ENCODE measurements at places on chromosomes 3 and 15.
A peak's percentile ranks its signal among the peaks of the same experiment; 100 is the strongest.

DNA sequence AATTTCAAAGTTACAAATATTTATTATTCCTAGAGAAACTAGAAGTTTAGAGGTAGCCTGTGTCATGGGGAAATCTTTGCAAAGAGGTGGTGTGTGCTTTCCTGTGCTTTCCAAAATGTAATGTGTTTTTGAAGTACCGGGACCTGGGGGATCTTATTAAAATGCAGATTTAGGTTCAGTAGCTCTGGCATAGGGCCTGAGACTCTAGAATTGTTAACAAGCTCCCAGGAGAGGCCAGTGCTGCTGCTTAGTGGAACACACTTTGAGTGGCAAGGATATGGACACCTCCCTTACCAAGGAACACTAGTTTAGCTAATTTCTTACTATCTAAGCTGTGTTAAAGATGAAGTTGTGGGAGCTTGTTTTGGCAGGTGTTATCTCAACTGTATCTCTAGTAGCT, 428.9 kb downstream of the VGLL3 start:
- no peak for DNase-seq

DNA sequence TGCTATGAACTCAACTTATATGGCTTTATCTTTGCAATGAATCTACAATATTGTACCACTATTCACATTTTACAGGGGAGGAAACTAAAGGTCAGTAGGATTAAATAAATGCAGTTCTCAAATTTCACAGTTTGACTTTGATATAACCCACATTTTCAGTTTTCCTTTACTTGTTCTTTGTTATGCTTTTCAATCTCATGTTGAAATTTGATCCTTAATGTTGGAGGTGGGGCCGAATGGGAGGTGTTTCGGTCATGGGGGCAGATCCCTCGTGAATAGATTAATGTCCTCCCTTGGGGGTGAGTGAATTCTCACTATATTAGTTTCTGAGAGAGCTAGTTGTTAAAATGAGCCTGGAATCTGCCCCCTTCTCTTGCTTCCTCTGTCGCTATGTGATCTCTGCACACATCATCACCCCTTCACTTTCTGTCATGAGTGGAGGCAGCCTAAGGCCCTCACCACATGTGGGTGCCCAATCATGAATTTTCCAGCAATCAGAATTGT, 44.7 kb downstream of the CD200 start:
- no peak for DNase-seq

- no peak for DNase-seq
These were observed 85.7 kb upstream of the MYZAP start for GRCh38 chr15:57505949-57506391.

DNA sequence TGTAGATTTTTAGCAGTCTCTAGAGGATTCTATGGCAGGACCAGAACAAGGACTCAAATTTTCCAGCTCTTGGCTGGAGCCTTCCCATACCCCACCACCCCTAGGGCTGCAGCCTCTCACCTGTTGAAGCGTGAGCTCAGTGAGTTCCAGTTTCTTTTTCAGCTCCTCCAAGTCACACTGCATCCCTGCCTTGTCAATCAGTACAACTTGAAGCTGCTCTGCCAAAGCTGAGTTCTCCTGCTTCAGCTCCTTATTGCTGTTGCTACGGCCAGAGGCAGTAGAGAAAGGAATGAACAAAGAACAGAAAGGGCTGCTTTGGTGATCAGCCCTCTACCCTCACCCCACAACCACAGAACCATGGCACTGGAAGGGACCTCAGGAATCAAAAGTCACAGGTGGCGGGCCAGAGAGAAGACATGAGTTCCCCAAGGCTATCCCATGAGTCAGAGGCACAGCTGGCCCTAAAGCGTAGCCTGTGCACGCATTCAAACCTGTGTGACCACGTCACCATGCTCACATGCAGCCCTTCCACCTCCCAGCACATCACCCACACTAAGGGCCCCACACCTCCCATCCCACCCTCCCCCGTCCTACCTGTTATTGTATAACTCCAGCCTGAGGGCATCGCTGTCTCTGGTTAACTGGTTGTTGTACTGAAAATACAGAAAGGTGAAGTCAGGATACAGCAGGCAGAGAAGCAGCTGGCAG, 83.3 kb upstream of the C2CD4B start:
- no peak for DNase-seq

- DNase-seq, result no peak
These were observed 51.8 kb upstream of the ANKRD34C start for GRCh38 chr15:79230766-79231165.

DNA sequence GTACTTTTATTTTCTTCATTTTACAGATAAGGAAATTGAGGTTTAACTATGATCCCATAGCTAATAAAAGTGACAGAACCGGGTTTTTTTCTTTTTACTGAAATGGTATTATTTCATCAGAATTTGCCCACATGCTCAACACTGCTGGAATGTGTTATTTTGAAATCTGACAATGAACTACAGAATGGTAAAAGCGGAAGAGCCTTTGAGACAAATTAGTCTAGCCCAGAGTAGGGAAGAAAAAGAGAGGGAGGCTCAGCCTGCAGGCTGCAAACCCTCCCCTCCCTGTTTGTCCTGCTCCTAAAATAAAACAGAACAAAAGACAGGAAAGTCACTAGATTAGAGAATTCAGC, 100.3 kb upstream of the LIPC start:
- no peak for DNase-seq

GRCh38 chr15:39269352-39269751, 311.5 kb upstream of the THBS1 start:
- DNase-seq, result no peak

DNA sequence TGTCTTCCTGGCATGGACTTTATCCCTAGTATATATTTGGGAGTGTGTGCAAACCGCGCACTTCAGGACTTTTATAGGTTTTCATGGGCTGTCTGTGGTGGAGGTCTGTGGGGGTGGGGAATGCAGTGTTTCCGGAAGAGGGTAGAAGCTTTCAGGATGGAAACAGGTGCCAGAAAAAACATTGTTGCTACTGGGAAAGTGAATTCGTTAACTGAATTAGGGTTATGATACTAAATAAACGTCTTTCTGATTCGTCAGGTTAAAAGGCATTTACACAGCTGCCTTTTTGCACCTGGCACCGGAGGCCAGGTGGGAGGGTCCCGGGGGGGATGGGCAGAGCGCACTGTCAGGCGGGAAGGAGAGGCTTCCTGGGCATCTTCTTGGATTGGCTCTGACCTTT, 62.1 kb downstream of the SLCO3A1 start:
- DNase-seq, result no peak

DNA sequence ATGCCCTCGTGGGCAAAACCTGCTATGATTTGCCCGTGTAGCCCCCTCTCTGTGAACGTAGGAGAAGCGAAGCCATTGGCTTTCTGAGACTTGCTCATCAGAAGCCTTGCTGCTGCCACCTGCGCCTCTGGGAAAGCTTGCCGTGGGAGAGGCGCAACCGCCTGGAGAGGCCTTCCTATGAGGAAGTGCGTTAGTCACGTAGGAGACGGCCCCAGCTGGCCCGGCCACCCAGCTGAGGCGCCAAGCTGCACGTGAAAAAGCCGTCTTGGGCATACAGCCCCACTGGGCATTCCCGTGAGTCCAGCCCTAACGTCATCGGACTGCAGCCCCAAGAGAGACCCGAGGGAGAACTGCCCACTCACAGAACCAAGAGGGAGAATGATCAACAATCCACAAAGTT, 49.1 kb upstream of the TJP1 start:
- DNase-seq, result no peak

- DNase-seq, result no peak
These were observed 149.9 kb downstream of the FOXP1 start for GRCh38 chr3:71433631-71434030.

GRCh38 chr3:138059261-138059660, 49.3 kb downstream of the CLDN18 start:
- no peak for DNase-seq

GRCh38 chr3:81027344-81027743, 734.1 kb downstream of the GBE1 start:
- no peak for DNase-seq

DNA sequence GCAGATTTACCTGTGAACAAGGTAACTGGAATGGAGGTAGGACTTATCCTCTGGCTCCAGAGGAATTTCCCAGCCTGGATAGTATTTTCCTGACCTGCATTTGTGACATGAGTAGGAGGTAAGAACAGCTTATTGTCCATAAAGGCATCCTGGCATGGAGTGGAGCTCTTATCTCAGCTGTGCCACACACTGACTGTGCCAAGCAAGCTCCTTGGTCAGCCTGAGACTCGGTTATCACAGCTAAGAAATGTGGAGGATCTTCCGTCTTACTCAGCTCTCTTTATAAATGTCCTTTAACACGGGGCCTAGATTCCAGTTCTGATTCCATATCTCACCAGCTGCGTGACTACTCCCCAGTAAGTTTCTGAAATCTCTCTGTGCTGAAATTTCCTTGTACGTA, 38.9 kb downstream of the SLCO3A1 start:
- no peak for DNase-seq

DNA sequence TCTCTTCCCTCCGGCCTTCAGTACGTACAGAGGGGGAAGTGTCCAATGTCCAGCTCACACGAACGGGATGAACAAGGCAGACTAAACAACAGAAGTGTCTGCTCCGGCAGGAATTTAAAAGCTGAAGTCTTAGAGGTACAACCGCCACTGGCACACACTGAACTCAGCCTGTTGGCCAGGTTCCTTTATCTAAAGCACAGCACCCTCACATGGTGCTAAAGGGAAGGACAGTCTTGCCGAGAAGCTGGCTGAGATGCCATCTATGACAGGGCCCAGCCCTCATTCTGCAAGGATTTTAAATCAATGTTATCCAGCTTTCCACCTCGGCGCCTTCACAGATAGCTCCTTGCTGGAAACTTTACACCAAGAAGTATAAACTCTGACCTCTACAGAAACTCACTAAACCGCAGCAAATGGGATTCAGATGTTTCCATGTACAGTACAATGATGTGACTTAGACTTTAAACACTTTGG, 2.8 kb downstream of the ADAMTS17 start:
- DNase-seq, result peak; percentile 81

- DNase-seq, result no peak
These were observed 103.6 kb downstream of the FNDC3B start for GRCh38 chr3:172142864-172143451.

DNA sequence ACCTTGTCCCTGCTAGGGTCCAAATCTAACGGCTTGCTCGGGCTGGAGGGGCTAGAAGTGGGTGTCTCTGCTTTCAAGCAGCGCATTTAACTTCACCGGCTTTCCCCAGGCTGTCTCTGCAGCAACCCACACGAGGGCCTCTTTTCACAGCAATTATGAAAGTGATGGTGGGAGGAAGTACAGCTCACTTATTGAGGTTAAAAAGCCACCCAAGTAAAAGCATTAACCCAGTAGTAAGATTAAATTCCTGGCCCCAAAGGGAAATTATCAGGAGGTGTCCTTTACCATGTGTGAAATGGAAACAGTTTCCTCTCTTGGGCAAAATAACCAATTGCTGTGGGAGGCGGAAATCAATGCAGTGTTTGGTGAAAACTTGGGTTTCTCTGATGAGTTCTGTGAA, 41.1 kb downstream of the NGRN start:
- peak; percentile 68 for DNase-seq

DNA sequence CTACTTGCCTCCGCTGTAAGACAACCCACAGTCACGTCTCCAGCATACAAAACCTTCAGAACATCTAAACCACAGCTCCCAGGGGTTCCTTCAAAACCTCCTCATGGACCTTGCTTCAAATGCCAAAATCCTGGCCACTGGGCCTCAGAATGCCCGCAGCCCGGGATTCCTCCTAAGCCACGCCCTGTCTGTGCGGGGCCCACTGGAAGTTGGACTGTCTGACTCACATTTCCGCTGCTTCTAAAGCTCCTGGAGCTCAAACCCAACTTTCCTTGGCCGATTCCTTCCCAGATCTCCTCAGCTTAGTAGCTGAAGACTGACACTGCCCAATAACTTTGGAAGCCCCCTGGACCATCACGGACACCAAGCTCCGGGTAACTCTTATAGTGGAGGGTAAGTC, 17.9 kb upstream of the OR5H6 start:
- DNase-seq, result no peak

GRCh38 chr3:23162934-23163333, 40.2 kb upstream of the UBE2E2 start:
- DNase-seq, result no peak

- no peak for DNase-seq
These were observed 22.0 kb upstream of the MUC20 start for GRCh38 chr3:195698647-195699387.

GRCh38 chr3:50254577-50255250, 14.2 kb upstream of the SEMA3B start:
- DNase-seq, result no peak

DNA sequence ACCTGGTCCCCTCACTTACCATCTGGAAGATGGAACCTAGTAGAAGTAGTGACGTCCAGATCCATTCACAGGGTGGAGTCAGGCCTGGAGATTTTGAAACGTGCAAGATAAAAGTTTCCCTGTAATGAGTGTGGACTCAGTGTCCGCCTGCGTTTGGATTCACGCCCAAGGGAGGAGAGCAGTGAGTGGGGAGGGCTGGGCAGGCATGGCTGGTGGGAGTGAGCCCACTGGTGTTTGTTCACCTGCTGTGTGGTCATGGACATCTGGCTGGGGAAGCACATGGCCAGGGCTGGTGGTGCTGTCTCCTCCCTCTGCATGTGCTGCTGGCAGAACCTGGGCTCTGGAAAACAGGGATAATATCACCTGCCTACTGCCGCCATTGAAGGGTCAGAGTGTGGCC, 37.0 kb downstream of the RLBP1 start:
- no peak for DNase-seq

GRCh38 chr3:179376474-179376873, 29.0 kb downstream of the MFN1 start:
- DNase-seq, result no peak

GRCh38 chr3:197362081-197362480, 63.7 kb upstream of the DLG1 start:
- no peak for DNase-seq

DNA sequence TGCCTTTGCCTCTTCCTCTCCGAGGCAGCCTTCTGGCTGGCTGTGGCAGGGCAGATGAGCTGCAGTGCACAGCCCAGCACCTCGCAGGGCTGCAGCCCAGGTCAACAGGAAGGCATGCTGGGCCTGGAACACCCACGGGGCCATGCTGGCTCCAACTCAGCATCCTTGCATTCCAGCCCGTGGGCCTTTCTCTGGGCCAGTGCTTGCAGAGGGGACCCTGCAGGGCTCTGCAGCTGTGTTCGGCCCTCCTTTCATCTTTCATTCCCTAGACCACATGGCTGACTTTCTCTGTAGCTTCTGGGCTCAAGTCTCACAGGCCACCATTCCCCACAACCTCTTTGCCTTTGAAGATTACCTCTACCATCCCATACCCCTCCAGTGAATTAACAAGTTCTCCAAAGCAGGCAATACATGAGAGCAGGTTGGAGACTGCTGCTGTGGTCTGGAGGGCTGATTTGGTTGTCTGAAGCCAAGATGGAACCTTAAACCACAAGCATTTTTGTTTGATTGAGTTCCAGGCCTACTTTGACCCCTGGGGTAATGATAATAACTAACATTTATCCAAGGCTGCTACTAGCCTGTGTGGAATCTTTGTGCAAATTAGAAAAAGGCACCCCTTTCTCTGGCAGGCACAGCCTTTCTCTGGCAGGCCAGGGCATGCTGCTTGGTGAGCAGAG, 5.9 kb downstream of the FAM131A start:
- no peak for DNase-seq

- DNase-seq, result no peak
These were observed 6.8 kb upstream of the WNT7A start for GRCh38 chr3:13886593-13887129.

Measured in activated naive CD4-positive, alpha-beta T cell treated with anti-CD3 and anti-CD28 coated beads for 36 hours (primary cell).